Urothelium cell line (cell line): ENCODE measurements at places on chromosomes 4 and X.
A peak's percentile ranks its signal among the peaks of the same experiment; 100 is the strongest.

GRCh38 chr4:112557676-112558411 is 41.9 kb upstream of the NEUROG2 start:
- no peak for DNase-seq

- no peak for DNase-seq
Measured at GRCh38 chr4:15235135-15235534, 192.7 kb upstream of the C1QTNF7 start.

- no peak for DNase-seq
Measured at GRCh38 chrX:13167481-13168231, 123.2 kb upstream of the FAM9C start.

DNA sequence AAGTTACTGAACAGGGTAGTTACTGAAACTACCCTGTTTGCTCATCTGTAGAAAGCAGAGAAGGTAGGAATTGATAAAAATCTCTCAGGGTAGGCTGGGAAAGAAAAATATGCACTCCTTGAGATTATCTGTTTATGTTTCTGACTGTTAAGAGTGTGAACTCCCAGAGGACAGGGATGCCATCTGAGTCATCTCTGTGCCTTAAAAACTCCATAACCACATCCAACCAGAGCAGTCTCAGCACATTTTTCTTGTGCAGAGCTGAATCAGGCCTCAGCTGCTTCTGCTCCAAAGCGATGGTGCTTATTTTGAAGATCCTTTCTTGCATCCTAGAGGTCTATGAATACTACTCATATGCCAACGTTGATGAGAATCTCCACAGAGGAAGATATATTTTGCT is 9.9 kb downstream of the CENPVL3 start:
- no peak for DNase-seq

GRCh38 chrX:72121383-72121782 is 10.3 kb downstream of the RTL5 start:
- peak; percentile 66 for DNase-seq

DNA sequence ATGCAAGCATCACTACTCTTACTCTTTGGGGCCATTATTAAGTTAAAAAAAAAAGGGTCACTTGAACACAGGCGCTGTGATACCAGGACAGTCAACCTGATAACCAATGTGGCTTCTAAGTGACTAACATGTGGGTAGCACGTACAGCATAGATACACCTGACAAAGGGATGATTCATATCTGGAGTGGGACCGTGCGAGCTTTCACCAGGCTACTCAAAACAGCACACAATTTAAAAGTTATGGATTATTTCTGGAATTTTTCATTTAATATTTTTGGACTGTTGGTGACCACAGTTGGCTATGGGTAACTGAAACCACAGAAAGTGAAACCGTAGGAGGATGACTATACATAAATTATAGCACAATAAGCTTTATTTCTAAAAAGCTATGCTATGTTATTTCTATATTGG is 113.8 kb upstream of the STIM2 start:
- no peak for DNase-seq

DNA sequence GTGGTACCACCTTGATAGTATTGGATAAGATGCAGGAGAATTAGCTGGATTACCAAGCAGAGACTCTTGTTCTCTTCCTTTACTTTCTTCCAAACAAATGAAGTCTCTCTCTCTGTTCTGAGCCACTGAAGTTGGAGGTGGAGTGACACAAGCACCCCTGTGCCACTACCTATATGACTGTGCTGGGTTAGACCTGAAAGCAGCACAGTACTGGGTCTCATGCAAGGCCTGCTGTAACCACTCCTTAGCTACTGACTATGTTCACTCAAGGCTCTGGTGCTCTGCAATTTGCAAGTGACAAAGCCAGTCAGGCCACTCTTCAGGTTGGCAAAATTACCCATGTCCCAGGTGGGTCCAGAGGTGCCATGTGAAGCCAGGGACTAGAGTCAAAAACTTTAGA is 389.6 kb upstream of the MAOA start:
- DNase-seq, result no peak

DNA sequence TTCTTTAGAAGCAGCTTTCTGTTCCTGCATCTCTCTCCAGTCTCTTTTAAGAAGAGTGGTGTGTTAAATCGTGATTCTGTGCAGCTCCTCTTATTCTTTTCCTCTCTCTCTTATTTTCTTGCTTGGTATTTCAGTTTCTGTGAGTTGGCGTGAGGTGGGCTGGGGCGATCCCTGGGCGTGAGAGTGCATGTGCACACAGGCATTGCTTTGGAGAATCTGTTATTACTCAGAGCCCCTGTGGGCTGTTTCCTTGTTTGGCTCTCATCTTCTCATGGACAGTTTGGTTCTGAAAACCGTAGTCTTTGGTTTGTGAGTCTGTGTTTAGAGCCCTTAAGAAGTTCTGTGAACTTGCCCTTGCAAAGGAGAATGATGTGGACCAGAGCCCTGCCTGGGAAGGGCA is 97.2 kb upstream of the CLNK start:
- no peak for DNase-seq

GRCh38 chrX:2774057-2774456 is 22.2 kb downstream of the XG start:
- no peak for DNase-seq

- DNase-seq, result no peak
Measured at GRCh38 chrX:25013632-25014365, 2.0 kb downstream of the ARX start.

GRCh38 chr4:128861856-128862518 is 52.5 kb downstream of the JADE1 start:
- DNase-seq, result no peak

DNA sequence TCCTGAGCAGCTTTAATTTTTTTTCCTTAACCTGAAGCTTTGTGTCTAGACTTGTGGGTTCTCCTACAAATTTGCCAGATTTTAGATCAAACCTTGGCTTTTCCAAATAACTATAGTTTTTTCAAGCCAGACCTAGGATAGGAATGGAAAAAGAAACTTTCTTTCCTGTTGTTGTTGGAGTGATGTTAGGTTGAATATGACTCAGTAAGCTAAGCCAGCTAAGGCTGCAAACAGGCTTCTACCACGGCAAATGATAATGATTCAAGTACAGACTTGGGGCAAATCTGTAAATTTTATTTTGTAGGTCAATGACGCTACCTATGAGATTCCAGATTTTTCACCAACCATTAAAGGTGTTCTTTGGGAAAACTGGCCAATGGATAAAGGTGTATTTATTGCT is 45.6 kb downstream of the WDR19 start:
- DNase-seq, result no peak

DNA sequence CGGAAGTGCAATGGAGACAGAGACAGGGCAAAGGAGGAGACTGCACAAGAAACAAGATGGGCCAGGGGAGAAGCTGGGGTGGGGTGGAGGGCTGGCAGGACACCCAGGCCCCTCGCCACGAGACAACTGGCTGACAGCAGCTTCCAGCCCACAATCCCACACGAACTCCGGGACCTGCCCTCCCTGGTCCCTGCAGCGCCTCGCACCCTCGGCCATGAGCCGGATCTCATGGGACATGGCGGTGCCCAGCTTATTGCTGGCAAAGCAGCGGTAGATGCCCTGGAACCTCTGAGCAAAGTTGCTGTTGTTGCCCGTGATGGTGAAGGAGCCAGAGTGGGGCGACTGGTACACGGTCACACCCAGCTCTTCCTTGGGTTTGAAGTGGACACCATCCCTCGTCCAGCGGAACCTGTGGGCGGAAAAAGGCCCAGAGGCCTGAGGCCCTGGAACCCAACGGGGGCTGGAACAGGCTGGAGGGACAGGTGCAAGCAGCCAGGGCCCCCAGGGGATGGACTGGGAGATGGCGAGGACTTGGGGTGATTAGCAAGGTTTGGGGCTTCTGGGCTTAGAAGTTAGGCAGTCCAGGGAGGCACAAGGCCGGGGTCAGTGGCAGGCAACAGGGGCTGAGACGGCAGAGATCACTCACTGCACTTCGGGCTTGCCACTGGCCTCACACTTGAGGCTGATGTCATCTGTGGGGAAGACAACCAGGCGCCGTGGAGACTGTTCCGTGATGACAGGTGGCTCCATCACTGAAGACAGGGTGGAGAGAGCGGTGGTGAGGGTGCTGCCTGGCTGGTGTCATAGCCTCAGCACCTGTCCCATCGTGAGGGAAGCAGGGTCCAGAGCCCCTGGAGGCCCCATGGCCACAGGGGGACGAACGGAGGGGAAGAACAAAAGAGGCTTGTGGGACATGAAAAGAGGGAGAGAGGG is 13.8 kb downstream of the L1CAM start:
- DNase-seq, result no peak

GRCh38 chr4:185755451-185755850 is 56.5 kb downstream of the SORBS2 start:
- no peak for DNase-seq

DNA sequence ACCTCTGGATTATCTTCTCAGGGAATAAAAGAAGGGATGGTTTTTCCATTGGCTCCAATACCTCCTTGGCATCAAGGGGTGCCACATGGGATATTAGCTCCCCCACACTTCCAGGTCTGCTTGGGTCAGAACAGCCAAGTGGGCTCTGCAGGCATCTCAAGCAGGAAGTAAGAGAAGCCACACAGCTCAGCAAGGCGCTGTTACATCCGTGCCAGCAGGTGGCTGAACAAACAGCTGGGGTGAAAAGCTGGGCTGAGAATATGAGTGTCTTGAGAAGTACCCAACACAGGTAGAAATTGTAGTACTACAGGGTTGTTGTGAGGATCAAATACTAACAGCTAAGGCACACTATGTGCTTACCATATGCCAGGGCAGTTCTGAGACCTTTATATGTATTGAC is 76.7 kb upstream of the TMEM150C start:
- no peak for DNase-seq

- DNase-seq, result no peak
Measured at GRCh38 chr4:152591396-152591795, 55.5 kb upstream of the FBXW7 start.

DNA sequence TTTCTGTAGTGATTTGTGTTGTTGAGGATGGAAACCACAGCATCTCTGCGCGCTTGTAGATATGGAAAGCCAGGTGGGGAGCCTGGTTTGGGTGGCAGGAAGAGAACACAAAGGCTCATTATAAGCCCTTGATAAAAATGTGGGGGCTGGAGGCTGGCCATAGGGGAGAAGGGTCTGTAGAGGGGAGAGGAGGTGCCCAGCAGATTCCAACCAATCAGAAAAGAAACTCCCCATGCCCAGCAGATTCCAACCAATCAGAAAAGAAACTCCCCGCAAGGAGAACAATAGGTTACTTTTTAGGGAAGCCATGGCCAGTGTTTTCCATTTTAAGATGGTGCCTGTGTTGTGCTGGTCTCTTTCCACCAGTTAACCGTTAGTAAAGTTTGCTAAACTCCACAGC is 9.8 kb upstream of the CENPU start:
- no peak for DNase-seq

- no peak for DNase-seq
Measured at GRCh38 chrX:14729058-14729457, 143.8 kb downstream of the FANCB start.

GRCh38 chr4:186689476-186689875 is 34.2 kb downstream of the FAT1 start:
- no peak for DNase-seq

DNA sequence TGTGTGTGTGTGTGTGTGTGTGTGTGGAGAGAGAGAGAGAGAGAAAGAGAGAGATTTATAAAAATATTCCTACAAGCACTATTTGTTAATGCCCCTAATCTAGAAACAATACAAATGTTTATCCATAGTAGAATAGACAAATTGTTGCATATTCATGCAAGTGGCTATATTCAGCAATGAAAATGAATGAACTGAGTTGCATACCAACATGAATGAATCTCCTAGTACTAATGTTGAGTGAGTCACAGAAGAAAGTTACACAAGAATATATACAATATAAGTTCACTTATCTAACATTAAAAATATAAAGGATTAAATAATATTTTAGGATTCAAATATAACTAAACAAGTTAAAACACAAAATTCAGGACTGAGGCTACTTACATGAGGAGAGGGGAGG is 456.8 kb upstream of the AMOT start:
- no peak for DNase-seq

DNA sequence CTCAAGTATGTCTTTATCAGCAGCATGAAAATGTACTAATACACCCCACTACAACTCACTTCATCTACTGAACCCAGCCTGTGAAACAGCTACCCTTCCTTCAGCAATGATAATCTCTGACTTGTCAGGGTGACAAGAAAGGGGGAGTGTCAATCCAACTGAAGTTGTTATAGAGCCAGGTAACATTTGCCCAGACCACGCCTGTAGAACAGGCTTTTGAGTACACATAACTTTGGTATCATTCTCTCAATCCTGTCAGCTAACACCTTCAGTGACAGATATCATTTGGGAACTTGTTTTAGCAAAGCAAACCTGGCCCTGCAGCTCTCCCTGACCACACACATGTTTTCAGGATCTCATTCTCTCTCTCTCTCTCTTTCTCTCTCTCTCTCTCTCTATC is 592.2 kb downstream of the SMARCA1 start:
- DNase-seq, result no peak

GRCh38 chr4:5798462-5798861 is 87.5 kb downstream of the EVC start:
- no peak for DNase-seq

- no peak for DNase-seq
Measured at GRCh38 chr4:126958482-126958881, 674.3 kb upstream of the INTU start.

DNA sequence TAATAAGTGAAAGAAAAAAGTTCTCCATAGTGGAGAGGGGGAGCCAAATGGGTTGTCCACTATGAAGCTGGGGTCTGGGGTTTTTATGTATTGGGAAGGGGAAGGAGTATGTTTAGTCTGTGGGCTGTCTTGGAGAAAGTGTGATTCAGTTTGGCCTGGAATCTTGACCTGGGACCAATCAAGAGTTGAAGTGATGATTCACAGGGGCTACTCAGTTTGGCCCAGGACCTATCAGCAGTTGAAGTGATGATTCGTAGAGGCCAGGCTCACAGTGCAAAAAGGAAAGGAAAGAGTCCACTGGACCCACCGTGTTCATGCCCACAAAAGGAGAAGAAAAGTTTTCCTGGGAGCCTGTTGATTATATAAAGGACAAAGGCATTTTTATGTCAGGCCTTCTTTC is 47.3 kb upstream of the RAB9B start:
- no peak for DNase-seq

DNA sequence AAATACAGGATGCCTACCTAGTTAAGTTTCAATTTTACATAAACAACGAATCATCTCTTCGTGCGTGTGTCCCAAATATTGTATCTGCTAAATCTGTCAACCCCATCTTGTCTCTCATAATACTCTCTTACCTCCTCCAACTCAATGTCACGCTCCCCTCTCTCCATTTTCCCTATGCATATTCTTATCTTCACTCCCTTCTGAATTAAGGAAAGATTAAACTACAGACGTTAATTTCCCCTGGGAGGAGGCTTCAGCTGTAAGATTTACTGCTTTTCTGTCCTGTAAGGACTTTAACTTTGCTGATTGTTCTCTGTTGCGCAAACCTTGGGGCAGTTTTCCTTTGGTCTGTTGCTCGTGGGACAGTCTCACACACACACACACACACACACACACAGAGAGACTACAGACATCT is 455 bp upstream of the ABCB7 start:
- DNase-seq, result peak; percentile 2
